ENCODE measurements at places on chromosomes 13 and 19.

GRCh38 chr13:86737334-86737932, 933.7 kb upstream of the SLITRK5 start:
- DNase-seq = no peak

DNA sequence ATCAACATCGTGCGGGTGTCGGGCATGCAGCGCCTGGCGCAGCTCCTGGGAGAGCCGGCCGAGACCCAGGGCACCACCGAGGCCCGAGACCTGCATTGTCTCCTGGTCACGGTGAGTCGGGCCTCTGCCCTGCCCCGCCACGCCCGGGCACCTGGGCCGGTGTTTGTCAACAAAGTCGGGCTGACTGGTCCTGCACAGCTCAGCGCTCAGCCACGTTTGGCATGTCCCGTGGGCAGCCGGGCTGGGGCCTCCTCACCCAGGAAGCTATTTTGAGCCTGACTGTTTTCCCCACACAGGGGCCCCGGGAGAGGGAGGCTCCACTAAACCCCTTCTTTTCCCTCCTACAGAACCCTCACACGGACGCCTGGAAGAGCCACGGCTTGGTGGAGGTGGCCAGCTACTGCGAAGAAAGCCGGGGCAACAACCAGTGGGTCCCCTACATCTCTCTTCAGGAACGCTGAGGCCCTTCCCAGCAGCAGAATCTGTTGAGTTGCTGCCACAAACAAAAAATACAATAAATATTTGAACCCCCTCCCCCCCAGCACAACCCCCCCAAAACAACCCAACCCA, 1.3 kb downstream of the GADD45B start:
- DNase-seq = no peak

- DNase-seq = no peak
These were observed 1555.4 kb upstream of the MIR17HG start for GRCh38 chr13:89791971-89792630.

GRCh38 chr13:51397262-51397941, 55.4 kb downstream of the INTS6 start:
- peak; percentile 31 for DNase-seq

GRCh38 chr19:47111682-47112165, 1.9 kb downstream of the ZC3H4 start:
- DNase-seq = no peak

- DNase-seq = no peak
These were observed 12.4 kb downstream of the RTN2 start for GRCh38 chr19:45484273-45484945.

All from NCI-H226 (cell line).